GM10248 (cell line): ENCODE measurements at places on chromosomes 2 and 18.

DNA sequence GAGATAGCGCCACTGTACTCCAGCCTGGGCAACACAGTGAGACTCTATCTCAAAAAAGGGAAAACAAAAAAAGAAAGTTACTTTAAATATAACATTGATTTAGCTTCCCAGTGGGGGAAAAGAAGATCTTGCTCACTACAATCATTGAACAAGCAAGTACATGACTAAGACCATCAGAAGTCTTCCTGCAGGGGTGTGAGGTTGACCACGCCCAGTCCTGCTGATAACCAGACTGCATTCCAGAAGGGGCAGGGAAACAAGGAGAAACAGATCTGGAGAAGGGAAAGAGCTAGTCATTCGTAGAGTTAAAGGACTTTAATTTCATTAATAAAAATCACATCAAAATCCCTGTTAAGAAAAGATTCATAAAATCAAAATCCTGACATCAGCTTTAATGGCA, 77.5 kb downstream of the EPHA4 start:
- DNase-seq, result no peak

GRCh38 chr18:38616306-38616705, 1050.7 kb upstream of the CELF4 start:
- no peak for DNase-seq

- DNase-seq, result peak; percentile 81
Measured at GRCh38 chr2:232327105-232328031, 51.2 kb upstream of the ALPP start.

- no peak for DNase-seq
Measured at GRCh38 chr18:12520442-12520992, 112.8 kb downstream of the PRELID3A start.

DNA sequence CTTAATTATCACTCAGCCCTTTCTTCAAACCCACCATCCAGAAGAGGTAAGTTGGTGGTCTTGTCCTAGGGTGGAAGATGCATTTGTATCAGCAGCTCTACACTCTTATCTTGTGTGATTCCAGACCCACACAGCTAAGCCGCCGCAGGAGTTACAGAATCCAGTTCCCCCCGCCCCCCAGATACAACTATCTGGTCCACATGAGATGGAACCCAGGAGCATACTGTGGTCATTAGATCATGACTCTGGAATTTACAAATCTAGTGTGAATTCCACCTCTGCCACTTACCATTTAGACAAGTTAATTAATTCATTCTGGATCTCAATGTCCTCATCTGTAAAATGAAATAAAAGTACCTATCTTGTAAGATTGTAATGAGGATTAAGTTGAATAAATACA, 486.4 kb downstream of the BCL11A start:
- no peak for DNase-seq

DNA sequence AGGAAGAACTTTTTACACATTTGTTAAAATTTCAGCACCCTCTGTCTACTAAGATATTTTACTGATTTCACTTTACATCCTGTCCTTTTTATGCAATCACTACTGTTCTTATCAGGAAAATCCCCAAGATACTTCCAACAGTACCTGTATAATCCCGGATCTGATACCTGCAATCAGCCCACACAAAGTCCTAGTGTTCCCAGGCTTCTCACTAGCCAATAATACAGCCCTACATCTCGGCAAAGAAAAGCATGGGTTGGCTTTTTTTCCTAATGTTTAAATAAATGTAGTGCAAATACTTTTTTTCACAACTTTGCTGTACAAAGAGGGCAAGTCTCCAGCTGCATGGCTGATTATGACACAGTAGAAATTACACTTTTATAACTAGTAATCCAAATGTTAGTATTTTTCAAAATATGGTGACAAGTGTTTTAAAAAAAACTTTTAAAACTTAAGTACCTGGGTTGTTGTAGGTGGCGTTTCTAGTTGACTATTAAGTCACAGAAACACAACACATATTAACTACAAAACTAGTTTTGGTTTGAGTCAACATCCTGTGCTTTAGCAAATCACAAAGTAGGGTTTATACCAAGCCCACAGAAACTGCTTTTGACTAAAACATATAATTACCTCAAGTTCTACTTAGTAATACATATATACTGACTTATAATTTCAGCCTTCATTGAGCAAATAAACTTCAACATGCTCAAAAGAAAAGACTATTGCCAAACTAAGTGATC, 19.5 kb downstream of the CNOT11 start:
- peak; percentile 74 for DNase-seq

- DNase-seq, result no peak
Measured at GRCh38 chr2:199111458-199111857, 346.3 kb downstream of the SATB2 start.

DNA sequence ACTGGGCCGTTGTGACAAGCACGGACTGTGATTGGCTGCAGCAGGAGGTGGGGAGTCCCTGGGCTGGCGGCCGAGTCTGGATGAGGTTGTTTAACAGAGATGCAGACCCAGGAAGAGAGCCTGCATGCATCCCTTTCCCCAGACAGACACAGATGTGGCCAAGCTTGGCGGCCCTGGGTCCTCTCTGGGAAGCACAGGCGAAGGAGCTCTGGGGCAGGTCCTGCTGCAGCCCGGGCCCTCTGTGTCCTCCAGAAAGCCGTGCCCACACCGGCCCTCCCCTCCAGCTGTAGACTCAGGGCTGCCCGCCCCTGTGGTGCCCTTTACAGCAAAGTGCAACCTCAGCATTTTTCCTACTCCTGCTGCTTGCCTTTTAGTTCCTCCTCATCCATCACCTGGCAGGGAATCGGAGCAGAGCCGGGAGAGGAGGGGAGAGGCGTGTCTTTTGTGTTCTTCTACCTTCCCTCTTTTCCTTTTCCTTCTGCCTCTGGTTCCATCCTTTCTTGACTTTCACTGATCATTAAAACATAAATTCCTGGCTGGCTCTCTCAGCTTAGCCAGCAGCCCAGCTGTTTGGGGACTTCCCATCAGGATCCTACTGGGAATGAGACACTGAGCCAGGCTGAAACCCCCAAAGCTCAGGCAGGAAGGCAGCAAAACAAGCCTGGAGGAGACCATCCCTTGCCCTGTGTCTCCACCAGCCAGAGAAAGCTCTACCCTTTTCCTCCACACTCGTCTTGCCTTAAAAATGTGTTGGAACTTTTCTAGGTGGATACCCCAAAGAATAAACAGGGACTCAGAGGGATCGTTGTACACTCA, 75.0 kb downstream of the CTIF start:
- DNase-seq, result no peak

DNA sequence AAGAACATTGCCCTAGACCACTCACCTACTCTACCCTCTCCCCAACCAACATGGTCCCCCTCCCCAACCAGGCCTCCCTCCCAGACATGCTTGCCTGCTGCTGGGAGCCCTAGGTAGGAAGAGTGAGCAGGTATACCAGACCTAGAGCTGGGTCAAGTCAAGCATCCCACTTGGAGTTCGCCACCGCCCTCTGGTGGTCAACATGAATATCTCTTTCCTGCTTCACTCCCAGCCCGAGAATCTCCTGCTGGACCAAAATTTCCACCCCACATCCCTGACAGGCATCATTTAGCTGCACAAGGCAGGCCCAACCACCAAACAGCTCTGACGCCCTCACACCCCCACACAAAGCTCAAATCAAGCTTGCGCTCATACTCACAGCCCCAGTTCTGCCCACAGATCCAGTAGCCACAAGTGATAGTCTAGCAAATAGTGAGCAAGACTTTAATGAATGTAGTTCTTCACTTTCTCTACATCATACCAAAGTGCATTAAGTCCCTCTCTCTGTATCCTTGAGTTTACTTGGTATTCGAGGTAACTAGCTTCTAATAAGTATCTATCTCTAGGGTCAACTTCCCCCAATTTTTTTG, 116.0 kb downstream of the TNS1 start:
- peak; percentile 80 for DNase-seq

- DNase-seq, result no peak
Measured at GRCh38 chr2:226477221-226478108, 322.2 kb downstream of the IRS1 start.

GRCh38 chr2:105380432-105381100, 18.3 kb downstream of the FHL2 start:
- no peak for DNase-seq

GRCh38 chr2:150095361-150096095, 391.9 kb downstream of the RND3 start:
- no peak for DNase-seq

DNA sequence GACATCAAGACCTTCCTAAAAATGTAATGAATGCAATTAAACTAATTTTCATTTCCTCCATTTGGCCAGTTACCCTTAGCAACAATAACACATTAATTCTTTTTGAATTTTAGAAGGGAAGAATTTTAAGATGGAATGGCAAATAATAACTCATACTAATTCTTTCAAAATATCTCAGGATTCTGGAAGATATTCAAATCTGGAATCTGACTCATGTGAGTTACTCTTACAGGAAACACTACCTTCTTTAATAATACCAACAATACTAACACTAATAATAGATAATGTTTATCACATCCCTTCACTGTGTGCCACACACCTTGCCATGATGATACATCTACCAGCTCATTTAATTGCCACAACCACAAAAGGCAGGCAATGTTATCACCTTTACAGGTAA, 46.4 kb downstream of the ZNF521 start:
- DNase-seq, result no peak

DNA sequence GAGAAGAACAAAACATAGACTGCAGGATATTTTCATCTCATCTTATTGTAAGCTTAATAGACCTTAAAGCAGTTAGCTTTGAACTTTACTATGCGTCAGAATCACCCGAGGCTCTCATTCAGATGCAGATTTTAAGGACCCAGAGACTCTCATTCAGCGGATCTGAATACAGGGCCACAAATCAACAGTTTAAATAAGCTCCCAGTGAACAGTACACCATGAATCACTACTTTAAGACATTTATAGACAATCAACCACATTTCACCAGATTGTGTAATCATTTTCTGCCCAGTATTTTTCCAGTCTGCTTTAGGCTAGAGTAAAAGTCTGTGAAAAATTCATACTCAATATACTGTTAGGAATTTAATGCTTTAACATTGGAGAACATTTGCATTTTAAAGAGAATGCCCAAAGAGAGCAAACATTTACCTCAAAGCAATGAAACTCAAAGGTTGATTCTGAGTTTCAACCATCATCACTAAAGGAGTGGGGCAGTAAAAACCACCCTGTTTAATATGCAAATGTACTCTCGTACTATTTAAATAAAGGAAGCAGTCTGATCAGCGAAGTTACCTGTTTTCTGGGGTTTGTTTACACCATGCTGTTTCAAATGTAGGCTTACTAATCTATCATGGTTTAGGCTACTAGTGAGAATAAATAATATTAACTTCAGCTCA, 11.0 kb upstream of the ALPK2 start:
- no peak for DNase-seq

DNA sequence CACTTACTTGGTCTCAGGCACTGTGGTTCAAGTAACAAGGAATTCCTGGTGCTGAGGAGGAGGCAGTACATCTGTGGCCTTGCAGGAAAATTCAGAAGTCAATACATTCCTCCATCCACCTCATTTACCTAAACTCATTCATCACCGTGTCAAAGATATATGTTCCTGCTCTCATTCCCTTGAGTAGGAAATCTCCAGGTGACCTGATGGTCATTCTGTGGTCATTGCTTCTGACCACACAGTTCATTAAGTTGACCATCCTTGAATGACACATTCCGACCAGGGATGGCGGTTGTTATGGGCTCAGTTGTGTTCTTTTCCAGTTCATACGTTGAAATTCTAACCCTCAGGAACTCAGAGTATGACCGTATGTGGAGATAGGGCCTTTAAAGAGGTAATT, 2.1 kb upstream of the STK17B start:
- DNase-seq, result no peak

- no peak for DNase-seq
Measured at GRCh38 chr18:3869848-3870247, 419.9 kb downstream of the TGIF1 start.

DNA sequence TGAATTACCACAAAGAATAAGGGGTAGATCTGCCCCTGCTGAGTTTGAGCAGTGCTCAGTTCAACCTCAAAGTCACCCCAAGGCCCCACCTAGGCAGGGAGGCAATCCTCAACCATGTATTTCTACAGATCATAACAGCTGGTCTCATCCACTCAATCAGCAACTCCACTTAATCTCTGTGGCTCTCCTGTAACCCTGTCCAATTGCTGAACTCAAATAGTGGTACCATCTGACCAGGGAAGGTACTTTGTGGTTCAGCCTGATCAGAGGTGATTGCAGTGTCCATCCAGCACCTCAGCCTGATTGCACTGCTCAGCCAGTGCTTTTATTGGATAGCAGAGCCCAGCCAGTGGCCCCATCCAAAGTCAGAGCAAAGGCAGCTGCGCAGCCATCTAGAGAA, 91.0 kb upstream of the SLC4A10 start:
- no peak for DNase-seq

- no peak for DNase-seq
Measured at GRCh38 chr2:198191651-198192050, 387.3 kb downstream of the PLCL1 start.

GRCh38 chr2:84293791-84294380, 165.2 kb downstream of the SUCLG1 start:
- DNase-seq, result no peak

- DNase-seq, result no peak
Measured at GRCh38 chr2:221999717-222000116, 299.1 kb downstream of the PAX3 start.

DNA sequence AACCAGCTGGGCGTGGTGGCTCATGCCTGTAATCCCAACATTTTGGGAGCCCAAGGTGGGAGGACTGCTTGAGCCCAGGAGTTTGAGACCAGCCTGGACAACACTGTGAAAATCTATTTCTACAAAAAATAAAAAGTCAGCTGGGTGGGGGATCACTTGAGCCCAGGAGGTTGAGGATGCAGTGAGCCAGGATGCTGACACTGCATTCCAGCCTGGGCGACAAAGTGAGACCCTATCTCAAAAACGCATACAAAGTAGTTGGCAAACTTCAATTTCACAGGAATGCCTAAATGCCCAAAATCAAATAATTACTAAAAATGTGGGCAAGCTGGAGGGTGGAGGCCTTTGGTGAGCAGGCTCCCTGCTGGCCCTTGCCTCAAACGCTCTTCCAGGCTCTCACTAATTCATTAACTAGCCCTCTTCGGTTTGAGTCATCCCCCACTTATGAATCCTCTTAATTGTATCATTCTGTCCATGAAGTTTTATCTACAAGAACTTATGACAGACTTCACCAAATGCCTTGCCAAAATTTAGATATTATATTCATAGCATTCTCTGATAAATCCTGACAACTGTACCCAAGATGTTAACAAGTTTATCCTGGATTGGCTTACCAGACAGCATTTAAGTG, 68.7 kb upstream of the ZFP36L2 start:
- no peak for DNase-seq

GRCh38 chr2:67516362-67516761, 119.2 kb downstream of the ETAA1 start:
- DNase-seq, result no peak

- no peak for DNase-seq
Measured at GRCh38 chr2:227436436-227437174, 35.4 kb upstream of the AGFG1 start.
